ENCODE measurements at places on chromosomes 5 and 9.

DNA sequence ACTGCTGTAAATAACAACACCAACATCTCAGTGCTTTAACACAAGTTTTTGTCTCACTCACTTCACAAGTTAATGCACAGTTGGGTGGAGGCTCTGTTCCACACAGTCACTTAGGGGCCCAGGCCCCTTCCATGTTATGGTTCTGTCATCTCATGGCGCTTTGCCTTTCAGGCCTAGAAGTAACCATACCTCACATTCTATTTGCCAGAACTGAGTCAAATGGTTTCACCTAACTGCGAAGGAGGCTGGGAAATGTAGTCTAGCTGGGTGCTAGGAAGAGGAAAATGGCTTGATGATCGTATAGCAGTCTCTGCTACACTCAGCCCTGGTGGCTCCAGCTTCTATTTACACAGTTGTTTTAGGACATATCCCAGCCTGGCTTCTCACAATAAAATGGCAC, 23.1 kb upstream of the MVB12B start:
- no peak overlapping the region for H3K4me3 ChIP-seq
- H3K4me1 ChIP-seq = no peaks in the 10 kb centered on the region
- H3K27me3 ChIP-seq = no peaks in the 10 kb centered on the region
- no peaks in the 10 kb centered on the region for H3K36me3 ChIP-seq
- no peak overlapping the region for H3K27ac ChIP-seq

GRCh38 chr5:57128325-57128724, 45.5 kb upstream of the GPBP1 start:
- no peak overlapping the region for H3K27ac ChIP-seq
- no peaks in the 10 kb centered on the region for H3K27me3 ChIP-seq
- no peaks in the 10 kb centered on the region for H3K36me3 ChIP-seq
- no peaks in the 10 kb centered on the region for H3K4me1 ChIP-seq

DNA sequence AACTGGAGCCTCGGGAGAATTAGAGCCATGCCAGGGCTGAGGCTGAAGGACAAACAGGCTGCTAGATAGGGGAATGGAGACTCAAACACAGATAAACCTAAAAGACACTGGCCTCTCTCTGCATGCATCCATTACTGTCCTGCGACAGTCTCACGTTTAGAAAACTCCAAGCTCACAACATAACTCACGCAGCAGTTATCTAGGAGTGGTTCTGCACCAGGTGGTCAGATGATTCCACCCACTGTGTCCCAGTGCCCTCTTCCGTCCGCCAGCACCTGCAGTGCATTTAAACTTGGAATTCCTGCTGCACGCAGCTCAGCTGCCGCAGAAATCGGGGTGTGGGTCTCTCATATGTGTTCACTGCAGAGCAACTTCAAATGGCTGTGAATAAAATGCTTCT, 272.6 kb upstream of the IRX2 start:
- H3K27ac ChIP-seq = no peak overlapping the region
- DNase-seq = no peak
- no peaks in the 10 kb centered on the region for H3K36me3 ChIP-seq
- no peaks in the 10 kb centered on the region for H3K4me1 ChIP-seq
- H3K27me3 ChIP-seq = no peaks in the 10 kb centered on the region

GRCh38 chr5:3929799-3930198, 334.2 kb downstream of the IRX1 start:
- no peak overlapping the region for H3K4me3 ChIP-seq
- no peaks in the 10 kb centered on the region for H3K4me1 ChIP-seq
- no peak for DNase-seq
- H3K36me3 ChIP-seq = no peaks in the 10 kb centered on the region
- no peaks in the 10 kb centered on the region for H3K27me3 ChIP-seq

GRCh38 chr5:51387884-51388275, 4.6 kb downstream of the ISL1 start:
- peaks cover 5% of the 10 kb centered on the region for H3K4me1 ChIP-seq
- H3K4me3 ChIP-seq = no peak overlapping the region
- no peaks in the 10 kb centered on the region for H3K36me3 ChIP-seq
- peaks cover 99% of the 10 kb centered on the region for H3K27me3 ChIP-seq

- peaks cover 100% of the 10 kb centered on the region for H3K4me1 ChIP-seq
- peak overlapping the region; percentile 28 for H3K27ac ChIP-seq
- H3K27me3 ChIP-seq = no peaks in the 10 kb centered on the region
These were observed 9.6 kb downstream of the NEK6 start for GRCh38 chr9:124267271-124267807.

DNA sequence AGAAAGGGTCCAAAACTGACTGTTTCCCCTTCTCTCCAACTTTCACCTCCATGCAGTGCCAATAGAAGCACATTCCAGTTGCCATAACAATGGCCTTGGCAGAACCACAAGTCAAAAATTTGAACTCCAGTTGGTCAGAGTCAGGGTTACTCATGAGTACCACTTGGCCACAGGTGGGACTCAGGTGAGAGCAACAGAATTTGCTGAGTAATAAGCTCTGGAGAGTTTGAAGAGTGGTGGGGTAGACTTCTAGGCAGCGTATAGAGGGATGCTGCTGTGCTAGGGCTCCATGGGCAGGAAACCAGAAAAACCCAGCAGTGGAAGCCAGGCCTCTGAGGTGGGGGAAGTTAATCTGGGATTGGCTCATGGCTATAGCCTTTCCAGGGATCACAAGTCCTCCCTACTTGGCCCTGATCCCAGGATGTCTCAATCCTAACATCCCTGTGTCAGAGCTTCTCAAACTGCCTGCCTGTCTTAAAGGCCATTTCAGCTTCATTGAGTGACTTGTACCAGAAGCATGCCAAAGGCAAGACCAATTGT, 30.2 kb downstream of the SNX18 start:
- peak overlapping the region; percentile 42 for H3K27ac ChIP-seq
- peaks cover 80% of the 10 kb centered on the region for H3K36me3 ChIP-seq
- no peak for DNase-seq
- peaks cover 5% of the 10 kb centered on the region for H3K4me1 ChIP-seq

DNA sequence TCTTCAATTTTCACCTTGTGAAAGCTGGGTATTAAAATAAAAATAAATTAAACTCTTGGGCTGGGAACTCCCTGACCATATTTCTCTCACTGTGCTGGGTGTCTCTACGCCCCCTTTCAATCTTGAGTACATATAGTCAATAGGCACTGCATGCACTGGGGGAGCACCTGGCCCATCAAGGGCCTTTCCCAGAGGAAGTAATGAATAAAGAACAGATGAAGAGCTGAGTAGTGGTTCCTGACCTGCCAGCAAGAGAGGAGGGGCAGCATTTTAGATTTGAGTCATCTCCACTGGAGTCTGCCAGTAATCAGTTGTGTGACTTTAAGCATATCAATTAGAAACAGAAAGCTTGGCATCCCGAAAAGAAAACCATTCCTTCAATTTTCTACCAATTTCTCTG, 6.2 kb downstream of the MAPKAP1 start:
- H3K36me3 ChIP-seq = peaks cover 6% of the 10 kb centered on the region
- DNase-seq = no peak
- H3K4me1 ChIP-seq = peaks cover 2% of the 10 kb centered on the region
- no peaks in the 10 kb centered on the region for H3K27me3 ChIP-seq
- no peak overlapping the region for H3K27ac ChIP-seq

DNA sequence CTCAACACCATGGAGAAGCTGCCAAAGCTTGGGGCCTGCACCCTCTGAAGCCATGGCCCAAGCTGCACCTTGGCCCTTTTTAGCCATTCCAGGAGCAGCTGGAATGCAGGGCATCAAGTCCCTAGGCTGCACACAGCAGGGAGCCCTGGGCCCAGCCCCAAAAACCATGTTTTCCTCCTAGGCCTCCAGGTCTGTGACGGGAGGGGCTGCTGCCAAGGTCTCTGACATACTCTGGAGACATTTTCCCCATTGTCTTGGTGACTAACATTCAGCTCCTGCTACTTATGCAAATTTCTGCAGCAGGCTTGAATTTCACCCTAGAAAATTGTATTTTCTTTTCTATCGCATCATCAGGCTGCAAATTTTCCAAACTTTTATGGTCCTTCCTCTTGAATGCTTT, 64.6 kb downstream of the ELOVL7 start:
- H3K4me1 ChIP-seq = no peaks in the 10 kb centered on the region
- DNase-seq = no peak

GRCh38 chr5:10315824-10316509, 8.3 kb upstream of the CMBL start:
- H3K27me3 ChIP-seq = no peaks in the 10 kb centered on the region
- H3K4me3 ChIP-seq = no peak overlapping the region
- no peak overlapping the region for H3K27ac ChIP-seq
- no peaks in the 10 kb centered on the region for H3K36me3 ChIP-seq
- DNase-seq = no peak

- no peaks in the 10 kb centered on the region for H3K36me3 ChIP-seq
- no peak for DNase-seq
- H3K27me3 ChIP-seq = no peaks in the 10 kb centered on the region
- H3K4me3 ChIP-seq = no peak overlapping the region
- no peak overlapping the region for H3K27ac ChIP-seq
These were observed 5.4 kb downstream of the NACC2 start for GRCh38 chr9:136089697-136090045.

DNA sequence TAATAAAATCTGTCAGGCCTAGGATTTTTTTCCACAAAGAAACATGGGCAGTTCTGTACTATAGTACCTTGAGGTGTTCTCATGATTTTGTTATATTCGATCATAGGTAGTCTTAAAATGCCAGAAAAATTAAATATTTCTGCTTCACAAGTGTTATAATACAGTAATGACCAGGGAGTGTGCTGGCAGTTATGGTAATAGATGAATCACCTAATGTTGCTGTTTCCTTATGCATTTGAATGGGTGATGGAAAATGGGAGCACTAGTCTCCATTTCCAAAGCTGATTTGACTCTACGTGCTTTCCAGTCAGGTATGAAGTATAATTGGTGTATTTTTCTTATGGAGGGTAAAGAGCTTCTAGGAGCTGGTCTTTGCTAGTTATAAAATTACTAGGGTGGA, 23.8 kb downstream of the OGN start:
- H3K27ac ChIP-seq = no peak overlapping the region
- no peaks in the 10 kb centered on the region for H3K4me1 ChIP-seq
- no peak overlapping the region for H3K4me3 ChIP-seq

- peaks cover 6% of the 10 kb centered on the region for H3K4me1 ChIP-seq
- DNase-seq = no peak
- no peak overlapping the region for H3K27ac ChIP-seq
- H3K27me3 ChIP-seq = no peaks in the 10 kb centered on the region
- no peaks in the 10 kb centered on the region for H3K36me3 ChIP-seq
These were observed 23.7 kb upstream of the TNC start for GRCh38 chr9:115141612-115142011.

GRCh38 chr9:130480673-130481072, 35.9 kb downstream of the ASS1 start:
- H3K27ac ChIP-seq = no peak overlapping the region
- no peak for DNase-seq
- no peaks in the 10 kb centered on the region for H3K36me3 ChIP-seq
- no peaks in the 10 kb centered on the region for H3K4me1 ChIP-seq
- H3K4me3 ChIP-seq = no peak overlapping the region

DNA sequence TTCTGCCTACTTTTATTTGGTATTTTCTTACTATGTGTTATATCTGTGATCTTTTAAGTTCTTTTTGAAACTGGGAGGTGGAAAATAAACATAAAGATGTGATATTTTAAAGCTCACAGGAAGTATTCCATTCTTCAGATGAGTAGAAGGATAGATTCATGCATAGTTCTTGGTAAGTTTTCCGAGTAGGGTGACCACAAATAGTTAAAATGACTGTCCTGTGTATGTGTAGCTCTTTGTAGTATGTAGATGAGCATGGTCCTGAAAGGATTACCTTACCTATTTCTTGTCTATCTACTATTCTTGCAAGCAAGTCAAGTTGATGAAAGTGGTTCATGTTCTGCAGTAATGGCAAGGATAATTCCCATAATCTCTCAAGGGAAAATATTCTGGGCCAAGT, 47.7 kb downstream of the SRFBP1 start:
- no peaks in the 10 kb centered on the region for H3K27me3 ChIP-seq
- H3K27ac ChIP-seq = no peak overlapping the region
- no peak overlapping the region for H3K4me3 ChIP-seq

- DNase-seq = no peak
- no peak overlapping the region for H3K4me3 ChIP-seq
- no peaks in the 10 kb centered on the region for H3K36me3 ChIP-seq
- H3K4me1 ChIP-seq = no peaks in the 10 kb centered on the region
- no peak overlapping the region for H3K27ac ChIP-seq
These were observed 91.1 kb downstream of the TLR4 start for GRCh38 chr9:117795271-117795670.

GRCh38 chr5:553874-554273, 29.6 kb upstream of the SLC9A3 start:
- no peak overlapping the region for H3K4me3 ChIP-seq
- H3K27me3 ChIP-seq = peaks cover 18% of the 10 kb centered on the region
- H3K27ac ChIP-seq = no peak overlapping the region
- no peak for DNase-seq
- no peaks in the 10 kb centered on the region for H3K4me1 ChIP-seq
- H3K36me3 ChIP-seq = no peaks in the 10 kb centered on the region

- no peak overlapping the region for H3K4me3 ChIP-seq
- no peaks in the 10 kb centered on the region for H3K36me3 ChIP-seq
- H3K27ac ChIP-seq = no peak overlapping the region
- H3K4me1 ChIP-seq = peaks cover 26% of the 10 kb centered on the region
- H3K27me3 ChIP-seq = peaks cover 28% of the 10 kb centered on the region
- no peak for DNase-seq
These were observed 56.8 kb upstream of the ZFR start for GRCh38 chr5:32501071-32502002.

DNA sequence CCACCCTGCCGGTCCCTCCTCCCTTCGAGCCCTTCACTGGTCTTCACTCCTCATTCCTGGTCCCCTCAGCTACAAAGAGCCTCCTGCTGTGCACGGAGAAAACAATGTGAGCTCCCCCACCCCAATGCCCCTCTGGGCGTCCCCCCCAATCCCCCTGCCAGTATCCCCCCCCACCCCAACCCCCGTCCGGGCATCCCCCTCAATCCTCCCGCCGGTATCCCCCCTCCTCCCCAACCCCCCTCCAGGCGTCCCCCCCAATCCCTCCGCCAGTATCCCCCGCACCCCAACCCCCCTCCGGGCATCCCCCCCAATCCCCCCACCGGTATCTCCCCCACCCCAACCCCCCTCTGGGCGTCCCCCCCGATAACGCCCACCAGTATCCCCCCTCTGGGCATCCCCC, 42.8 kb downstream of the EXD3 start:
- DNase-seq = no peak
- H3K27me3 ChIP-seq = no peaks in the 10 kb centered on the region
- no peaks in the 10 kb centered on the region for H3K4me1 ChIP-seq
- no peak overlapping the region for H3K27ac ChIP-seq
